Left lung (tissue), 14 donors: ENCODE measurements at places on chromosomes 5 and 9. TPM values are rescaled to one million over a fixed set of nuclear protein-coding genes. Genes with fewer than 3 reads are reported as not detected.

Gene CD274
- polyA plus RNA-seq, result 0.83 TPM

Gene C9orf50
- 0.23 TPM for polyA plus RNA-seq

Gene NXNL2
- 0.64 TPM for polyA plus RNA-seq

DNA sequence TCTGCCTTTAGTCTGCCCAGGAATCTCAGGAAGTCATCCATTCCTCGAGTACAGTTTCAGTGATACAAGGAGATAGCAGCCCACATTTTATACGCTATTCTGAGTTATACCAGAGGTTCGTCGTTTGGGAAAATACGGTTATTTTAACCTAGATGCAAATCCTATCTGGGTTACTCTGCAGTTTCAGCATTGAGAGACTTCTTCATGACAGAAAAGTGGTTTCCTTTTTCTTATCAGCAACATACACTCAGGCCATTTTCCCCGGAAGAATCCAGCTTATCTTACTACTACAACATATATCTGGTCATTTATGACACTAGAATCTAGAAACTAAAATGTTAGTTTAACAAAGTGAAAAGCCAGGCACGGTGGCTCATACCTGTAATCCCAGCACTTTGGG, 83.4 kb upstream of the IQGAP2 start:
- DNase-seq, result no peak

- DNase-seq, result no peak
These were observed 306 bp downstream of the TRUB2 start for GRCh38 chr9:128321879-128322403.

GRCh38 chr9:91500509-91501014, 76.9 kb upstream of the NFIL3 start:
- DNase-seq, result no peak

DNA sequence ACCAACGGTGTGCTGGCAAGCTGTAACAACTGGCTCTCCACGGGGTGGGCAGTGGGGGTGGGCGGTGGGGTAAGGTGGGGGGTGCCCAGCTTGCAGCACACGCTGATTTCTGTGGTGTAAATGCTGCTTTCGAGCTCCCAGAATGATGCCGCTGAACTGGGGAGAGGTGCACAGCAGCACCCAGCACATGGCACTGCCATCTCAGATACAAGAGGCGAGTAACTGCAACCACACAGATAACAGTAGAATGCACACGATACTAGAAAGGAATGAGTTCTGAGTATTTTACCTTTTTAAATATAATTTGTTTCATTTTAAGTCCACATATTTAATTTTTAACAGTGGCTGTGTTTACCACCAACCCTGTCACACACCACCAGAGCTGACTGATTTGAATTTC, 87.9 kb downstream of the SEMA4D start:
- DNase-seq, result no peak

DNA sequence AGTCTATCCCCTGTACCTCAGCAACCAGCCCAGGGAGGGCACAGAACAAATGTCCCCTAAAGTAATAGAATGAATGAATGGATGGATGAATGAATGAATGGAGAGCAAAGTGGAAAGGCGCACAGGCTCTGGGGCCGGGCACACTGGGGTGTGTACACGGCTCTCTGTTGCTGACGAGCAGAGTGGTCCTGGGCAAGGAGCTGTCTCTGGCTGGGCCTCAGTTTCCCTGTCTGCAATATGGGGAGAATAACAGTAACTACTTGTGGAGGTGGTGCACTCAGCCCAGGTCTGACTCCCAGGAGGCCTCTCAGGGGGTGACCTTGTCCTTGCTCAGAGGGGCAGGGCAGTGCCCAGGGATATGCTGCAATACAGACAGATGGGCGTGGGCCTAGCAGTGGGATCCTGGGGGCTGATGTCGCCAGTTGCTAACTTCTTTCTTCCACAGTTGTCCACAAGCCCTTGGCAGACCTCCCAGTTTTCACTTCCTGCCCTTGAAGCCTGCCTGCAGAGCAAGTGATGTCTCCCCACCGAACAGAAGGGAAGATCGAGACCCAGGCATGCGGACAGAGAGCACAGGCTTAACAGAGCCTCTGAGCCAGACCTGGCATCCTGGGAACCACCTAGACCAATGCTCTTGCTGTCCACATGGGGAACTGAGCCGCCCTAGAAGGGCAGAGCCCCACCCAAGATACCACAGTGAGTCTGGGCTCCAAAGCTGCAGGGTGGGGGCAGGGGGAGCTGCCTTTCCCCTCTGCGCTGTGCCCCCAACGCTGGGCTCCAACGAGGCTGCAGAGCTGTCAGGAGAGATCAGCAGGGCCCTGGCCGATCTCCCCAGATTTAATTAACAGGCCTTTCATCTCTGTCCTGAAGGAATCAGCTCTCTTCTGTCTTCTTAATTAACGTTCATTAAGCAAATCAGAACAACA, 13.6 kb upstream of the LAMC3 start:
- DNase-seq, result peak; percentile 61

DNA sequence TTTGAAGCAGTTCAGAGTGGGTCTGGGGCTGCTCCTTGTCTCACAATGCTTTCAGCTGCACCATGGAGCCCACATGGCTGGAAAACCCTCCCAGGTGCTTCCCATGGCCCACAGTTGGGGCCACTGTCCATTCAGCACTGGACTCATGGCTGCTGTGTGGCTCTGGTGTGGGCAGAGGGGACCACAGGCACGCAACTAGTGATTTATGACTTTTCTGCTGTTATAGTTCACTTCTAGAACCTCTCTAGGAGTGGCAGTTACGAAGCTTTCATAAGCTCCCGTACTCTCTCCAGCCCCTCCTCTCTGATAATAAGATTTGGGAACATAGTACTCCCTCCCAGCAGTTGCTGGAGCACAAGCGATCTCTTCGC, 29.0 kb downstream of the GLRA1 start:
- DNase-seq, result no peak

DNA sequence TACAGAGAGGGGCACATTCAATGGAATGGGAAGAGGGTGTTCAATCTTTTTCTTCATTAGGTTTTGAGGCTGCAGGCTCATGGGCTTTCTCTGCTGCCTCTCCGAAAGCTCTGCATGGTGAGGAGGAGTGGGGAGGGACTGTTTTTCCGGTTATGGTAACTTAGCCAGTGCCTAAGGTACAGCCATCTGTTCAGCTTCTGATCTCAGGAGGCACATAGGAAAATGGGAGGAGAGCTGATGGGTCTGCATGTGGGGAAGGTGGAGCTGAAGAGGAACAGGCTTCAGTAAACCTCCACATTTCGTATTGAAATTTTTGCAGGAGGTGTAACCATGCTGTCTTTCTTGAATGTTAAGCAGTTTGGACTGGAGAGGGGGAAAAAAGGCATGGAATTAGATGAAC, 1020.4 kb upstream of the WWC1 start:
- no peak for DNase-seq

GRCh38 chr5:135890867-135891266, 4.8 kb downstream of the IL9 start:
- DNase-seq, result no peak

- no peak for DNase-seq
These were observed 136.7 kb upstream of the EFNA5 start for GRCh38 chr5:107807431-107807830.

Gene IFNA21
- not detected for polyA plus RNA-seq

DNA sequence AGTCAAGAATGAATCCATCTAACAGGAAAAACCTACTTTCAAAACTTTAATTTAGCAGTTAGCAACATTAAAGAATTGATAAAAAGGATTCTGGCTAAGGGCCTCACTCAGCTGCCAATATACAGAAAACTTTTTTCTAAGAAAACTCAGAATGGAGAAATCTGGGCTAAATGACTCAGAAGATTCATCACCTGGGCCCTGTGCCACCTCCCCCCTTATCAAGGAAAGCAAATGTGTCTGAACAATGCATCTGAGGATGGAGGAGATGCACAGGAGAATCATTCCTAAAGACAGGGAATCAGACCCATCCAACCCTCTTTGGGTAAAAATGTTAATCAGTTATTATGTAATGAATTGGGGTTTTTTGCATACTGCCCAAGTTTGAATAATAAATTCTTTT, 592.0 kb upstream of the DMAC1 start:
- no peak for DNase-seq

Gene SOWAHA
- polyA plus RNA-seq, result not detected

- no peak for DNase-seq
These were observed 20.7 kb upstream of the STARD4 start for GRCh38 chr5:111532886-111533582.

GRCh38 chr9:76155361-76155760, 238.9 kb downstream of the RFK start:
- no peak for DNase-seq

GRCh38 chr5:80116465-80116864, 81.3 kb downstream of the THBS4 start:
- DNase-seq, result no peak

DNA sequence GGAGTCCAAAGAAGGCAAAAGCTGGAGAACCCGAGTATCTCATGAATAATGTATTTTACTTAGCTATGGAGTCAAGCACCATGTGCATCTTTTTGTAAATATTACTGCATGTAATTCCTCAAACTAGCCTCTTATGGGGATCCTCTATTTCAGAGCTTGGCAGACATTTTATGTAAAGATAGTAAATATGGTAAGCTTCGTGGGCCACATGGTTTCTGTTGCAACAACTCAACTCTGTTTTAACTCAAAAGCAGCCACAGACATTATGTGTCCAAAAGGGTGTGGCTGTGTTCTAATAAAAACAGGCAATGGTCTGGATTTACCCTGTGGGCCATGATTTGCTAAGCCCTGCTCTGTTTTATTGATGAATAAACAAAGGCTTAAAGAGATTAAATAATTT, 17.3 kb downstream of the DAPK1 start:
- no peak for DNase-seq

Gene FCN2
- polyA plus RNA-seq, result not detected

GRCh38 chr9:111838439-111838838, 43.7 kb upstream of the SHOC1 start:
- DNase-seq, result no peak

Gene SMIM3
- 19.4 TPM for polyA plus RNA-seq

DNA sequence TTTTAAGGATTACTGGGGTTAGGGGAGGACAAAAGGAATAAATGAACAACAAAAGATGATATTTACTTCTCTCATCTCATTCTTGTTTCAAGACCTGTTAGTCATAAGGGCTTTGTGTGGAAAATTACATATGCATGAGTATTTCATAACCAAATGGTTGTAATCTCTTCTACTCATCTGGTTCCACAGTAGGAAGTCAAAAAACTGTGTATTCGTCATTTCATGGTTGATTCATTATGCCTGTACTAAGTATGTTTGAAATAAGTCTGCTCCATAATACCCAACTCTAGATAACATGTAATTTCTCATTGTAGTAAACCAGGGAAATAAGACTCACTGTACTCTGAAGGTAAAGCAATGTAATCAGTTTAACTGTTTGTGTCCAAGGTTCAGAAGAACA, 212.9 kb downstream of the ARRDC3 start:
- DNase-seq, result no peak

DNA sequence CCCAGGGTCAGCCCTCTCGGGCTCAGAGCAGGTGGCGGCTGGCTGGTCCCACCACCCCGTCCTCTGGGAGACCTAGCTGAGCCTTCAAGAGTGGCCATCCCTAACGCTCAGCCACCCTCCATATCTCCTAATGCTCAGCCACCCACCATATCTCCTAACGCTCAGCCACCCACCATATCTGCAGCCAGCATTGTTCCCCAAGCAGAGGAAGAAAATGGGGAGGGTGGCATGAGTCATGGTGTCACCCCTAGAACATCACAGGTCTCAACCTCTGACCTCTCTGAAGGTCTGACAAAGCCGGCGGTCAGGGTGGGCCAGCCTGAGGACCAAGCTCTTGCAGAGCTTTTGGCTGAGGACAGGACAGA, 14.7 kb downstream of the LHX3 start:
- no peak for DNase-seq

Gene KCNV2
- polyA plus RNA-seq, result 0.24 TPM

Gene ARHGEF39
- 17.7 TPM for polyA plus RNA-seq

DNA sequence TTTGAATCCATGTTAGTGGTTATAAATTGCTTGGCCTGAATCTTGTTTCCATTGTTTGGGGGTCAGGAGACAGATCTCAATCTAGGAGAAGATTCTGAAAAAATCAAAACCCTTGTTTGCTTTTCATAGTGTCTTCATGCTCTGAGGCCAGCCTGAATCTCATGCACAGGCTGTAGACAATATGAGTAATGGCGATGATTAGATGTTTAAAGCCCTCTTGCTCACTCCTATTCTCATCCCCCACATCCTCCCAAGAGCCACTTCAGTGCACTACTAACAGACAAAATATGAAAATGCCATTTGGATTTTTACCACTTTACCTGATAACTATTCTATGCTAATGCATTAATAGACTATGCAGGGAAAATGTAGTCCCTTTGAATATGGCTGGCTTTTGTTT, 129.4 kb downstream of the NUDT12 start:
- DNase-seq, result no peak

Gene GMCL2
- polyA plus RNA-seq, result not detected

- no peak for DNase-seq
These were observed 66.1 kb downstream of the GALNT12 start for GRCh38 chr9:98873526-98873925.

- DNase-seq, result no peak
These were observed 160.6 kb downstream of the ZDHHC21 start for GRCh38 chr9:14532456-14533115.

GRCh38 chr5:14400085-14400484, 181.5 kb upstream of the OTULINL start:
- no peak for DNase-seq

DNA sequence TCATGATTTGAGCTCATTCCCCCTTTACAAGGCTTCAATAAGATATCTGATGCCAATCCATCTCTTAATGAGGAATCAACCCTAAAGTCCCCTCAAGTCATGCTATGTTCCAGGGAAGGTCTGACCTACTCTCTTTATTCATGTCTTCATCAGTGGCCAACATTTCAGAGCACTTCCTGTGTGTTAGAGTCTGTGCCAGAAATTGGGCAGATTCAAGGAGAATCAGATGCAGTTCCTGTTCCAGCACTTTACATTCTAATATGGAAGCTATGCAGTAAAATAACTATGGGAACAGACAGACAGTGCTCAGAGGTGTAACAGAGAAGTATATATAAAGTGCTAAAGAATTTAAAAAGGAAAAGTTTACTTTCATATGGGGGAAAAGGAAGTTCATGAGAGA, 193.4 kb upstream of the NR4A3 start:
- DNase-seq, result no peak

GRCh38 chr9:128615571-128615970, 41.1 kb downstream of the DYNC2I2 start:
- DNase-seq, result peak; percentile 17

DNA sequence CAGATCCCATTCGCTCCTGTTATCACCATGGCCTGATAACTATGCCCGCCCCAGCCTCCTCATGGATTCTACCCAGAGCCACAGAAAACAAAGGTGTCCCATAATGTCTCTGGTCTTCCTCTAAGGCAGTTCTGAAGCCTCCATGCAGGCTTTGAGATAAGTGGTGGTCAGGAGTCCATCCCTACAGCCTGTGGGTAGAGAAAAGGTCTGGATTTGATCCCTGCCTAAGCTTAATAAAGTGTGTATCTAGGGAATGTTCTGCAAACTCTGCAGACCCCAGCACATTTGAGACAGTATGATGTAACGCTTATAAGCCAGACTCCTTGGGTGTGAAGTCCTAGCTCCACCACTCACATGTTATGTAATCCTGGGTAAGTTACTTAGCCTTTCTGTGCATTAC, 187.3 kb downstream of the MAPKAP1 start:
- no peak for DNase-seq

GRCh38 chr5:476102-476813, 33.3 kb downstream of the EXOC3 start:
- no peak for DNase-seq
